ENCODE measurements at places on chromosomes 2 and 18.

DNA sequence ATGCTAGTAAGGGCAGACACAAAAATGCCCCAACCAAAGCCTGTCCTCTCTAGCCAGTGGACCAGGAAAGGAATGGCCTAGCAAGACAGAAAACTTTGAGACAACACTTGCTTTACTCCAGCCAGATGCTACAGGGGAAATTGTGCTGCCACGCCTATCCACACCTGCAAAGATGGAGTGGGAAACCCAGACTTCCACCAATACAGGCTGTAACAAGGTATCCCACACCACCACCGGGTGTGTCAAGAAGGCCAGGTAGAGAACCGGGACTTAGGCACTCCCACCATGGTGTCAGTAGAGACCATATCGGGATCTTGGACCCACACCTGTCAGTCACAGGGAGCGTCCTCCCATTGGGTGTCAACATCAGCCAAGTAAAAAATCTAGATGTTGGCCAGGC is 16.2 kb upstream of the ESPNL start:
- no peak for DNase-seq

DNA sequence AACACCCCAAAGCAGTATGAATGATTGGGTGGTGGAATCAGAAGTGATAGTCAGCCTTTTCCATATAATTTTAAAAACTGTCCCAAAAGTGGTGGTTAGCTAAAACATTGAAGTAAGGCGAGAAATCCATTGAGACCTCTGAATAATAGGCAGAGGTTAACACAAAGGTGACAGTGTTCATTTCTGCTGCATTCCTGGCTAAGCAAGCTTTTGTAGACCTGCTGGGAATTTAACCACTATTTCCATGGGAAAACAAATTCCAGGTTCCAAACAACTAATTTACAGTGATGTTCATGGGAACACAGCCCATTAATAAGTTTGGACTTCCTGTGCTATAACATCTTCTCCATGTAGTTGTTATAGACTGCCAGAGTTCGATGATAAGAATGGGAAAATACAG is 6.3 kb upstream of the INO80D start:
- no peak for DNase-seq

DNA sequence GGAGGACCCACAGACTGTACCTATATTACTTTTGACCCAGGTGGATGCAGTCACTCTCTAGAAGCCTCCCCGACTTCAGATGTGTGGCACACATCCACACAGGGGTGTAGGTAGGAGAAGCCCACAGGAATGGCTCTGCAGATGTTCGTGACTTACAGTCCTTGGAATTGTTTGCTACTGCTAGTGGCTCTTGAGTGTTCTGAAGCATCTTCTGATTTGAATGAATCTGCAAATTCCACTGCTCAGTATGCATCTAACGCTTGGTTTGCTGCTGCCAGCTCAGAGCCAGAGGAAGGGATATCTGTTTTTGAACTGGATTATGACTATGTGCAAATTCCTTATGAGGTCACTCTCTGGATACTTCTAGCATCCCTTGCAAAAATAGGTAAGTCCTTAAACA is 605 bp downstream of the SLC9A4 start:
- no peak for DNase-seq

DNA sequence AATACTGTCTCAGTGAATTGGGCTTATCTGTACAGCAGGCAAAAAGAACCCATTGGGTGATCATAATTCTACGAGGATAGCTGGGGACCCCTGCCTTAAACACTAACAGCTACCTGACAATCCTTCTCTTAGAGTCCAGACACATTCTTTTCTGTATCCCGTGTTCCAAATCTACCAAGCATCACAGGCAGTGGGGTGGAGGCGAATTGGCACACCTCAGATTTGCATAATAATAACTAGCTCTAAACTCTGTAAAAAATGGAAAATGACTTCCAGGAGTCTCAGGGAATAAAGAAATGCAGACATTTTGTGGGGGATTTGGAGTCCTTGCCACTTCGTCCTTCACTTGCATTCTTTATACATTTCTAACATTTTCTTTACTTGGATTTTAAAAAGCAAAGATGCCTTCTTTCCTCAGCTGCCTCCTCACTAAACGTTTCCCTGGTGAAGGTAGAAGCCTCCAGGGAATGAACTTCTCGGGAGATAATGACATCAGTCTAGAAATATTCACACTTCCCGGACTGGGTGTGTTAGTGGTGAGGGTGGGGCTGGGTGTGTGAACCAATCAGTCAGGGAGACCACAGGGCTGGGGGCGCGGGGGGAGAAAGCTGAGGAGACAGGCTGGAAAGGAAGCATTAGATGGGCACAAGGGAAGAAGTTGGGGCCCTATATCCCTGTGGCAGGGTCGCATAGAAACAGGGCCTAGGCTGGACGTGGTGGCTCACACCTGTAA is 59.1 kb upstream of the BOD1L2 start:
- DNase-seq: no peak

DNA sequence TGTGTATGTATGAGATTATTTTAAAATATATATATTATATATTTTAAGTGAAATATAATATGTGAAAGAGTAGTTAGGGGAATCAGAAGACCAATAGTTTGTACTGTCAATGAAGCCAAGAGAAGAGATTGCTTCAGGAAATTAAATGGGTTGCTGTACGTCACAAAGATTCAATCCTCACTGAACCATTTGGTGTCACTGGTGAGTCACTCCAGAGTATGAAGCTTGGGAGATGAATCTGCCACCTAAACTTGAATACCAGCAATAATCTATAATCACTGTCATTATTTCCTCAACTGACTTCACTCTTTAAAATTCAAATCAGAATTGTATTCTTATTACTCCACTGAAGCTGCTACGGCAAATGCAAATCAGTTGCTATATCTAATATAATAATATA is 41.9 kb upstream of the SCN9A start:
- DNase-seq: no peak

- no peak for DNase-seq
Measured at GRCh38 chr2:135952891-135953290, 32.5 kb downstream of the DARS1 start.

DNA sequence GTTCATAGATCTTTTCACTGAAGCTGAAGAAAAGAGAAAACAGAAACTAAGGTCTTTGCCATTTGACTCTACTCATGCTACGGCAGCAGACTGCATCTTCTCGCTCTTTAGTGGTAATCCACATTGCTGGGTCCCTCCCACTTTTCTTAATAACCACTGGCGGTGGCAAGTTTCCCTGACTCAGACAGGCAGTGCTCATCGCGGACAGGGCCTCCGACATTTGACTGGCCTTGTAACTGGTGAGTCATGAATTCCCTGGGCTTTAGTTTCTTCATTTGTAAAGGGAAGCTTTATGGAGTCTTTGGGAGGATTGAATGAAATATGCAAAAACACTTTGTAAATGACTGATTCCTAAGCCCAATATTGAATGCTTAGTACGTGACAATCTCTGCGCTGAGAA is 238.2 kb upstream of the RBBP8 start:
- no peak for DNase-seq

DNA sequence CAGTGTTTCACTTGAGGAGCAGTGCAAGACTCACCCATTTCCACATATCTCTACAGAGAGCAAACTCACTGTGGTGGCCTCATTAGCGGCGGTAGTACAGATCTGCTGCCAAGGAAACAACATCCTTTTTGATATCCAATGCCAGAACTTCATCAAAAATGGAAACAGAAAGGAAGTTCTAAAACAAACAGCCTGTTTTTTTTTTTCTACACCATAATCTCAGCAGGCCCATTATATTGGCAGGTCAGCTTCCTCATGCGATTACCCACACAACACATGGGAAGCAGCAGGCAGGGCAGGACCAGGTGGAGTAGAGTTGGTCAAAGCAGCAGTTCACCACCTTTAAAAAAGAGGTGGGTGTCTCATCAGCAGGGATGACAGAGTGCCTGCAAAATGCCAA is 678.9 kb upstream of the CELF4 start:
- DNase-seq: no peak

- DNase-seq: no peak
Measured at GRCh38 chr2:199760574-199760973, 90.4 kb downstream of the FTCDNL1 start.

GRCh38 chr2:156046900-156047299 is 285.6 kb downstream of the NR4A2 start:
- DNase-seq: no peak

DNA sequence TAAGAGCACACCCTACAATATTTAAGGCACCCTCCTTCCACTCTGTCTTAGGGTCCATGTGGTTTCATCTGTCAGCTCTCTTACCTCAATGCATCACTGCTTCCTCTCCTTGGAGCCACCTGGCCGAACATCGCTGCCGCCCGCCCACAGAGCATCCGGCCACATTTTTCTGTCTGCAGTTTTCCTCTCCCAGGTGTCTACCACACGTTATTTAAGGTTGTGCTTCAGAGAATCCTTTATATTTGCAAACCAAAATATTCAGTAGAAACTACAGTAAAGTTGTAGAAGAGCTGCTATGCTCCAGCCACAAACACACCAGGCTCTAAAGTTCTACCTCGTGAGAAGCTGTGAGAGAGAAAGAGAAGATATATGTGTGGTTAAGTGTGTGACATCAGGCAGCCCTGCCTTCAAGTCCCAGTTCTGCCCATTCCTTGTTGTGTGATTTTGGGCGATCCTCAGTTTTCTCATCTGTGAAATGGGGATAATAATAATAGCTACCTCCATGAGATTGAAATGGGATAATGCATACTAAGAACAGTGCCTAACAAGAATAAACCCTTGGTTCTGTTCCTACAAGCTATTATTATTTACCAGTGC is 4.9 kb upstream of the STK17B start:
- DNase-seq: peak; percentile 85

- no peak for DNase-seq
Measured at GRCh38 chr18:22579271-22579670, 161.6 kb upstream of the CTAGE1 start.

GRCh38 chr2:173572848-173573247 is 218.2 kb downstream of the CDCA7 start:
- DNase-seq: no peak

DNA sequence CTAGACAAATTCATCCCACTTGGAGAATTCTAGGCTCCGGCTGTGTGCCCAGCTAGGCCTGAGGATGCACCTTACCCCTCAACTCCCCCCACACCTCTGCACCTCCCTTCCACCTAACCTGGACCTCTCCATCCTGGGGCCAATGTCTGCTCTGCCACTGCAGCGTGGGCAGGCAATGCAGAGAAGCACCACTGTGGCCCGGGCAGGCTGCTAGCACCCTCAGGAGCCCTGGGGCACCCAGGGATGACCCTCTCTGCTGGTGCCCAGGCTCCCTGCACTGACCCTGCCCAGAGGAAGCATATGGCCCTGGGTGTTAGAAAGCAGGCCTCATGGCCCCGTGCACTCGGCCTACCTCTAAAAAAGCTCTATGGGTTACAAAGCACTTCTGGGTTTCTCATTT is 49.6 kb downstream of the ADCY3 start:
- no peak for DNase-seq

DNA sequence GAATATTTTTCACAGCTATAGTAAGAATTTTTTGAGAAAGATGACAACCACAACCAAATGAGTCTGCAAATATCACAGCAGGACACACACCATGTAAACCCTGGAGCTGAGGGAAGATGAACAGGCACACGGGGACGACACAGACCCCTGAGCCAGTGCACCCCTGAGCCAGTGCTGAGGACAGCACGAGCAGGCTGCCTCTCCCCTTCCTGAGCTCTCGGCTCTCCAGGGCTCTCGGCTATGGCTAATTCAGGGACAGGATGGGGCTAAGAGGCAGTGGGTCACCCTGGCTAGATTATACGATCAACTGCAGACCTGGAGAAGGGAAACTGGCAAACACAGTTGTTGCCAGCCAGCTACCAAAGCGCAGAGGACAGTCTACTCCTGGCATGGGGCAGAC is 41.4 kb downstream of the TGFBRAP1 start:
- no peak for DNase-seq

GRCh38 chr18:59963229-59963628 is 63.4 kb downstream of the PMAIP1 start:
- no peak for DNase-seq

- no peak for DNase-seq
Measured at GRCh38 chr2:60216452-60216995, 336.9 kb downstream of the BCL11A start.

DNA sequence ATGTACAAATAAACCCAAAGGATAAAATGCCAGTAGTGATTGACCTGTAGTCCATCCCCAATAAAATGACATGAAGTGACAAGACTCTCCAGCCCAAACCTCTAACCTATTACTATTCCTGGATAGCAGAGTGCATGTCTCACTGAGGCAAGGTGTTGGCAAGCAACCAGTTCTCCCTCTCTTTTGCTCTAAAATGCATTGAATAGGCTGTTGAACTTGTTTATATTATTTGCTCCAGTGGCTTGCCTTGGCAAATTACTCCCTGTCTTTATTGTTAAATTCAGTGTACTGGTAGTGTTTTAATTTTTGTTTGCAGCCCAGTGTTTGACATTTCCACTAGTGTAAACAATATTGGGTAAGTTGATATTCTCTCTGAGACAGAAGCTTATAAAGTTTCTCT is 70.5 kb downstream of the CSRNP3 start:
- no peak for DNase-seq
